ENCODE measurements at places on chromosomes 16 and 17.

- no peak for DNase-seq
Measured at GRCh38 chr17:47789611-47790561, 31.7 kb downstream of the OSBPL7 start.

GRCh38 chr17:50797135-50797810 lies 30.0 kb upstream of the ANKRD40CL start:
- DNase-seq, result no peak

- DNase-seq, result no peak
Measured at GRCh38 chr16:81492311-81492761, 47.7 kb downstream of the CMIP start.

DNA sequence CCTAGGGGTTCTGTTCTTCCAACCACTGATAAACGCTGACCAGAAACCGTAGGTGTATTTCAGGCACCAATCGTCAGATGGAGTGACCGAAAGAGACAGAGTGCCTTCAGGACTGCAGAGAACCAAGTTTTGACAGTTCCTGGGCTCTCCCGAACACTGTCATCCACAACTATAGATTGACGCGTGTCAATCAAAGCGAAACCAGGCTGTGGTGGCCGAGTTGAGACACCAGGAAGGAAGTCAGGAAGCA lies 11.9 kb upstream of the AURKB start:
- no peak for DNase-seq

DNA sequence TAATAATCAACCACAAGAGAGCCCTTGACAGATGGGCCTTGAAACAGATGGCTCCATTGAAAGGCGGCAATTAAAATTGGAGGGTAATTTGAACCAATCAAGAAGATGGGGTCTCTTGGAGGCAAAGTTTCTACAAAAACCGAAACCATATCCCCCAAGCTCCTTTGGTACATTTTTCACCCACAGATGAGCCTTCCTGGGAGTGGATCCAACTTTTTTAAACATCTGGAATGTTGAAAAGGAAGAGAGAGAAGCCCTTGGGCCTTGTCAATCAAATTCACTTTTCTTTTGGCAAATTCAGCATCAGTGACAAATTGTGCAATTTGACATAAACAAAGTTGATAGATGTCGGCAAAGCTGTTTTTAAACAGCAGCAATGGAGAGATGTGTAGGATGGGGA lies 13.2 kb upstream of the NUP93 start:
- no peak for DNase-seq

DNA sequence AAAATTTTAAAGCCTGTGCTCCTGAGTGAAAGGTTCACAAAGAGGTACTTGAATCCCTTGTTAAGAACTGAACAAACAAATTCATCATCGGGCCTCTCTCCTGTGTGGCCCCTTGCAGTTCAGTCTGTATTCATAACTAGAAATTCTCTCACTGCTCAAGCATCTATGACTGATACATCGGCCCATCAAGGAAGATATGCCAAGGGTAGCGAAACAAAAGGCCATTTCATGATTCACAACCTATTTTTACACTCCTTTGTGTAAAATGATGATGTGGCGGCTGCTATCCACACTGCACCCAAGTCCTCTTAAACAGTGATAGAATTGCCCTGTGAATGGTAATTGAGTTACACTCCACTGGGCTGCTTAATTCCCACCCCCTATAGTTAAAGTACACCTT lies 204.6 kb downstream of the STX8 start:
- DNase-seq, result no peak

Data from fibroblast of skin of left biceps (primary cell).